Hematopoietic multipotent progenitor cell treated with erythropoietin and hydrocortisone succinate and interleukin-3 and kit ligand, for 17 days (in vitro differentiated cells): ENCODE measurements at places on chromosomes 3 and 15.
A peak's percentile ranks its signal among the peaks of the same experiment; 100 is the strongest.

GRCh38 chr15:63505842-63506222 lies 1.4 kb downstream of the USP3 start:
- no peak for DNase-seq

GRCh38 chr3:195458316-195458717 lies 15.5 kb upstream of the ACAP2 start:
- DNase-seq = peak; percentile 74

DNA sequence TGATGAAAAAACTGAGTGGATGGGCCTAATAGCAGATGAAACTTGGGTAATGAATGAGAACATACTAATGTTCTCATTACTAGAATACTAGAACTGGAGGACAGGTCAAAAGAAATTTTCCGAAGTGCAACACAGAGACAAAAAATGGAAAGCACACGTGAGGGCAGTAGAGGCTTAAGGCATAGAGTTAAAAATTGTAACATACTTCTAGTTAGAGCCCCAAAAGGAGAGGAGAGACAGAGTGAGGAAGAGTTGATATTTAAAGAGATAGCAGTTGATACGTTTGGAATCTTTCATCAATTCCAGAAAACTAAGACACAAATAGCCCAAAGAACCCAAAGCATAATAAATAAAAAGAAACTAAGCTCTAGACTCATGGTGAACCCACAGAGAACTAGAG lies 327.9 kb downstream of the SQOR start:
- no peak for DNase-seq

DNA sequence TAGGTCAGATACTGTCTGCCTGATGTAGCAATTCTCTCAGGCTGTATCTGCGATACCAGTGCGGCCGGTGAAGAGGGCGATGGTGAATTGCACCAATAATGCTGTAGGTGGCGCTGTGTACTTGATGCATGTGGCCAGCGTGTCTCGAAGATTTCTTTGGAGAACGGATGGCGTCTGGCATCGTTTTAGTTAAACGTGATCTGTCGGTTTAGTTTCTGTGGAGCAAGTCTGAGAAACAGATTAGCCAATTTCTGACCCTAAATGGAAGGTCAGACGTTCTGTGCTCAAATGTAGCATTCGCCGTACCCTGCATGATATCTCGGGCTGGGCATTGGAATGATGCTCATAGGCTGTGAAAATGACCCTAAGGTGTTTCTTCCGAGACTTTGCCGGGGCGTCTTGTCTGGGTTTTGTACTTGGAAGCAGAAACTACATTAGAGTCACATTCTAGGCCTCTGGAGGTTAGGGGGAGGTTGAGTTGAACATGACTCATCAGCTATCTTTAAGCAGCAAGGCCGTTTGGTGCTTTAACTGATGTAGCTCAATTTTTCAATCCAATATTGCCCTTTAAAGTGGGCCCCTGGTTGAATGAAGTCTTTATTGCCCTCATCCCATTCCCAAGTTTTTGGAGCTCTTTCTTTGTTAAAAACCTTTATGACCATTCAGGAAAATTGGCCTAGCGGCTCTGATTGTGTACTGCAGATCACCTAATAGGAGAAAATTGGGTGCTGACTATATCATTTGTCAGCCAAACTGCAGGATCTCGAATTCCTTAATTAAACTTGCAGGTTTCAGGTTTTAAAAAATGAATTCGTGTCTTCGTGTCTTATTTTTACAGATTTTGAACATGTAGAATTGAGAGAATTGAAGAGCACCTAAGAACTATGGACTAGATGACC lies 80.0 kb downstream of the SQOR start:
- DNase-seq = peak; percentile 23

GRCh38 chr15:47570881-47571640 lies 146.2 kb upstream of the SEMA6D start:
- no peak for DNase-seq

DNA sequence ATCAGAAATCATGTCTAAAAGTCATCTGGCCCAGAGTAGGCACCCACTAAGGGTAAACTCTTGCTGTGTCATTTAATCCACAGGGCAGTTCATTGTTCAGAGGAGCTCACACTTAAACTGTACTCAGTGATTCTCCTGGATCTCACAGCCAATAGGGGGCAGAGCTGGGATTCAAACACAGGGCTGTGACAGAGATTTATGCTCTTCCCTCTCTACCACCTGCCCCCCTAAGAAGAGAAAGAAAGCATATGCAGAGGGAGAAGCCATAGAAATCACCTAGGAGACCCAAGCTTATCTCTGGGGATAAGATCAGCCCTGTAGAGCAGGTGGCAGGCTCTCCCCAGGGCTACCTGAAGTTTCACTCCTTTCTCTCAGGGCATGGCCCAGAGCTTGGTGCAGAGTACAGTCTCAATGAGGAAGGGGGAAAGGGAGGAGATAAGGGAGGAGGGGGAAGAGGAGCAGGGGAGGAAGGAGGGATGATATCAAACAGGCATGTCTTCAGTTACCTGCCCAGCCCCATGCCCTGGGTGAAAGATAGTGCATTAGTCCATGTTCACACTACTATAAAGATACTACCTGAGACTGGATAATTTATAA lies 51.8 kb upstream of the ADPGK start:
- no peak for DNase-seq

DNA sequence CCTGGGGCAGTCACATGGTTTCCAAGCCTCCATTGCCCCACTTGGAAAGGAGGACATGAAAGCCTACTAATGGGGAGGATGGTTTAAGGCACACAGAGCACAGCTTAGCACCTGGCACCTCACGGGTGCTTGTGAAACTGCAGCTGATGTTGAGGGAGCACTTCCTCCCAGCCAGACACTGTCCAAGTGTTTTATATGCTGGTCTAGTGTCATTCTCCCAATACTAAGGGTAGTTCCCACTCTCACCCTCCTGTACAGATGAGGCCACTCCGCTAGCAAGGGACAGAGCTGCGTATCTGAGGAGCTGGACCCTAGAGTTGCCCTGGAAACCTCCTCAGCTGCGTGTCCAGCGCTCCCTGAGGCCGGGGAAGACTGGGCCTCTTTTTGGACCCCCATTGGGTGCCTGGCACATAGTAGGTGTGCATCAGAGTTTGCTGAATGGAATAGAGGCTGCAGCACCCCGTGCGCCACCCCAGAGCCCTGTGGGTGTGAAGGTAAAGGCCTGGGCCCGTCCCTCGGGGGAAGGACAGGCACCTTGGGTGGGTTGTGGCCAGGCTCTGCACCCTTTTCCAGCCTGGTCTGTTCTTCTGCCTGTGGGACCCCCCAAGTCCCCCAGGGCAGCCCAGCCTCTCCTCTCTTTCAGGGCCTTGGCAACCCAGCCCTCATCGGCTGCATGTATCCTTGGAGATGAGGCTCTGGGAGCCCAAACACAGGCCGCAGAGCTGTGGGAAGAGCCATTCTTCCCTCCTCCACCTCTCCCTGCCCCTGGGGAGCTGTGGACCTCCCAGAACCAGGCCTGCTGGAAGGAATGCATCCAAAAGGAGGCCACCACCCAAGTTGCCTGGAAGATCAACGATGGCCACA lies 31.3 kb downstream of the DNASE1L3 start:
- no peak for DNase-seq

DNA sequence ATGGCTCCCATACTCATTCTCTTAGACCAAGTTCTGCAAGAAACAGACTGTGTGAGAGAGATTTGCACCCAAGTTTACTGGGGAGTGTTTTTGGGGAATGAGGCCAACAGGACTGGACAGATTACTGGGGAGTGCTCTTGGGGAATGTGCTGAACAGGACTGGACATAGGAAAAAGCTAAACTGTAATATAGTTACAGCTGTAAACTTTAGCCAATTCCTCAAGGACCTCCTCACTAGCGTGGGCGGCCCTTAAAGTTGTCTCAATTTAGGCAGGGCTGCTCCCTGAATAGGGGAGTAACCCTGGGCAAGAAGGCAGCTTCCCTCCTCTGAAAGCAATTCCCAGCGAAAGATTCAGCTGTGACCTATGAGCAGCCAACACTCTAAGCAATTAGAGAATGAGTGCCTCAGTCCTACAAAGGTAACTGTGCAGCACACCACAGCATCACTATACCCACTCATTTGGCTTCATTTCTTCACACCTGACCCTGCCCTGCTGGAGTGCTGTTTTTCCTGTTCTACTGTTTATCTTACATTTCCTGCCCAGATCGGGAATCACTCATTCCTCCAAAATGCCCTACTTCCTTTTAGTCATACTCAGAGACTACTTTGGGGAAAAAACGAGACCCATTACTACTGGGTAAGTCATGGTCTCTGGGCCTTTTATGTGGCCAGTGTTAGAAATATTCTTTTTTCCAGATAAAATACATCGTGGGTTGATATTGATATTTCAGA lies 41.3 kb upstream of the TRIM42 start:
- DNase-seq = no peak

DNA sequence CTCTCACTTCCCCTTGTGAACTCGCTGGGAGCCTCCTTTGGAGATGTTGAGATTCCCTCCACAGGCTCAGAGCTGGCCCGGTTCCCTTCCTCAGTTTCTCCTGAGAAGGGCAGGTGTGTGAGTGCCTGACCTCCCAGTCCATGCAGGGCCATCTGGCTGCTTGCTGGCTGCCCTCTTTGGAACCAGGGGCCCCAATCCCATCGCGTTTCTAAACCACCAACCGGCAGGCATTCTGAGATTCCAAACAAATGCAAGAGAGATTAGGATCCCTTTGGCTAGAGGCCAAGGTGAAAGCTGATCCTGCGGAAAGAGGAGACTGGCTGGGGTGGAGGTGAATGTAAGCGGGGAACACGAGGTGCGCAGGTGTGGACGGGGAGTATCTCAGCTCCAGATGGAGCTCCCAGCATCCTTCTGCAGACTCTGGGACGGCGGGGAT lies 2.9 kb upstream of the PRRT3 start:
- DNase-seq = no peak

GRCh38 chr3:175456466-175456865 lies 597.3 kb downstream of the NAALADL2 start:
- no peak for DNase-seq

DNA sequence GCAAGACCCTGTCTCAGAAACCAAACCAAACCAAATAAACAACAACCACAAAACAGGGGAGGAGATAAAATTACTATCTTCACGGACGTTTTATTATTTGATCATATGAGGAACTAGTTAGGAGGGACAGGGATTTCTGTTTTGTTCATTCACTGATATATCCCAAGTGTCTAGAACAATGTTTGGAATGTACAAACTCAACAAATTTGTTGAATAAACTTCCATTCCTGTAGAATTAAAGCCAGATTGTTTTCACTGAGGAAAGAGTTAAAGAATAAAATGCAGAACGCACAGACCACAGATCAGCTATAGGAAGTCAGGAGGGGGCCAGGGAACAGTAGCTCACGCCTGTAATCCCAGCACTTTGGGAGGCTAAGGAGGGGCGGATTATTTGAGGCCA lies 6.5 kb upstream of the STRC start:
- no peak for DNase-seq

- DNase-seq = no peak
These were observed 73.2 kb downstream of the ST8SIA2 start for GRCh38 chr15:92466834-92467233.

DNA sequence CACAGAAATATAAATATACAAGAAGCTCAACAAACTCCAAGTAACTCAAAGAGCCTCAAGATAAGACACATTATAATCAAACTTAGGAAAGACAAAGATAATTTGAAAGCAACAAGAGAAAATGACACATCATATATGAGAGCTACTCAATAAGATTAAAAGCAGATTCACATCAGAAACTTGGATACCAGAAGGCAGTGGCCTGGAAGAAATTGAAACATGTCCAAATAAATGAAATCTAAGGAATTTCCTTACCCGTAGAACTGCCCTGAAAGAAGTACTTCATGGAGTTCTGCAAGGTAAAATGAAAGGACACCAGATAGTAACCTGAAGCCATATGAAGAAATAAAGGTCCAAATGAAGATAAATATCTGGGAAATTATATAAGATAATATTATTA lies 113.9 kb downstream of the LSAMP start:
- no peak for DNase-seq

- no peak for DNase-seq
These were observed 65.6 kb upstream of the C15orf39 start for GRCh38 chr15:75136118-75136517.

GRCh38 chr3:194664857-194665256 lies 7.1 kb downstream of the LSG1 start:
- no peak for DNase-seq

DNA sequence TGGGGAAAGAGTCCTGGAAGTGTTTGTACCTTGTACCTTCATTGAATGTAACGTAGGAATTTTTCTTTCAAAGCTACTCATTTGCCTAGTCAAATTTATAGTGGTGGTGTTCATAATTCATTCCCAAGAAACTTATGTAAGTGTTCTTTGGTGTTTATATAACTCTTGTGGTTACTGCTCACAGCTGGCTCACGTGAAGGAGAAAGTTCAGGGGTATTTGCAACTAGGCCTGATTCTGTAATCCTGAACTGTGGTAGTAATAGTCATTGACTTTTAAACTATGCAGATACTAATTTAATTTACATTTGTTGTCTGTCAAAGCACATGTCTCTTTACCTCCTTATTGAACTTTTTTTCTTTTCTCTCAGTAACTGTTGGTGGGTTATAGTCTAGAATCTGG lies 50.5 kb upstream of the TEX264 start:
- DNase-seq = no peak
